ENCODE measurements at places on chromosomes 7 and 10.

DNA sequence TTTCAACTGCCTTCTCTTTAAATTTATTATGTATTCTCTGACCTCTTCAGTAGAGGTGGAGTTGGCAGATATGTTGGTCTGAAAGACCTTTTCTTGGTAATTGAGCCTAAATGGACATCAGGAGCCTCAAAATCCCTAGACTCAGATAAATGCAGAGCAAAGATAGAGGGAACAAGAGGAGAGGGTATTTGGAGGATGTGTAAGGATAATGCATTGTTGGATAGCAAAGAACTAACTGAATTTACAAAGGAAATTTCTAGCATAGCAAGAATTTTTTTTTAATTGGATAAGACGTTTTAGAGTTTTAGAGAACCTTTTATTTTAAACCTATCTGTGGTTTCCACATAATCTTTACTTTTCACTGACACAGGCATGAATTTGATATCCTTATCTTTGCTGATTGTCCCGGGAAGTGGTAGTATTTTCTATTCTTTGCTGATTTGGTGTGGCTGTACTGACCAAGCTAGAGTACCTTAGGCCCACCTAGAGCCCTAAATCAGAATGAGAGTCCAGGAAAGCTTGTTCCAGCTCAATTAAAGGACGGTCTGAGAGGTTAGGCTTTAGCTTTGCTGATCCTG, 91.3 kb downstream of the NRF1 start:
- no peak for DNase-seq

GRCh38 chr7:47897831-47898230, 50.4 kb downstream of the PKD1L1 start:
- no peak for DNase-seq

DNA sequence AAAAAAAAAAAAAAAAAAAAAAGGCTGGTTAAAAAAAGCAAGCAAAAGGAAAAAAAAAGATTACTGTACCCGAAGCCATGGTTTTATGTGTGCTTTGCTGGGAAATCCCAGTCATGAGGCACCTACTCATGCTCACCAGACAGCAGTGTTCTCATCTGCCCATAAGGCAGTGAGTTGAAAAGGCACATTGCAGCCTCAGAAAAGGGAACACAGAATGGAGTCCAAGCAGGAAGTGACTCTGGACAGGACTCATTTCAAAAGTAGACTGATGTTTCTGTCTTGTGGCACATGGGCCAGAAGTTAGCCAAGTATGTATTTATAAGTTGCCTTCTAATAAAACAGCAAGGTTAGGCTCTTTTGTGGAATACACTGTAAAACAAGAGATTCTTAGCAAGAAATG, 40.2 kb downstream of the PDSS1 start:
- peak; percentile 5 for DNase-seq

DNA sequence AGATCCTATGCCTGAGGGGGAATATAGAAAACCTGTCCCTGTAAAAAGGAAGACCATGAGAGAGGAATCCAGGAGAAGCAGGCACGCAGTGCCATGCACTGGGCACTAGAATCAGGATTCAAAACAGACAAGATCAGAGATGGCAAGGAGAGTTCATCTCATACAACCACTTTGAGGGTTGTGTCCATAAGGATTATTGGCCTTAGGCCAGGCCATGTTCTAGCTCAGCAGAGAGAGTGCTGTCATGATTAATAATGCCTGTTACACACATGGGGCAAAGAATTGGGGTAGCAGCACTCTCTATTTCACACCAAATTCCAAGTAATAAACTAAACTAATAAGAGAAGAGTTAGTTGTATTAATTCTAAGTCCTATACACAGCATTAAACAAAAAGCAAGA, 29.1 kb downstream of the EZH2 start:
- DNase-seq: no peak

DNA sequence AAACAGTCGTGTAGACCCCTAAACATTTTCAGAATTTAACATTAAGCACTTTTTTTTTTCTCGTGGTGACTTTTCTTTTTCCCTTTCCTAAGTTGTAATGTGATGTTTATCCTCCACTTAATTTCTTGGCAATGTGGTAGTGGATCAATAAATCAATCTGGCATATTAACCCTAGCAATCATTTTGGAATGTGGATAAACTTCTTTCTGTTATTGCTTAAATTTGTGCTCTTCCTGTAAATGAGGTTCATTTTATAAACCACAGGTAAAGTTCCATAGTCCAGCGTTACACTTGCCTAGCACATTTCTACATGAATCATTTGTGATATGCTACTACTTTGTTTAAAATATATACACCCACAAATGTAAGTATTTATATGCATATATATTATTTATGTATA, 247.4 kb upstream of the ETV1 start:
- DNase-seq: no peak

GRCh38 chr10:1939016-1939415, 201.7 kb upstream of the ADARB2 start:
- peak; percentile 84 for DNase-seq

- DNase-seq: no peak
Measured at GRCh38 chr7:24966802-24967201, 13.2 kb downstream of the OSBPL3 start.

DNA sequence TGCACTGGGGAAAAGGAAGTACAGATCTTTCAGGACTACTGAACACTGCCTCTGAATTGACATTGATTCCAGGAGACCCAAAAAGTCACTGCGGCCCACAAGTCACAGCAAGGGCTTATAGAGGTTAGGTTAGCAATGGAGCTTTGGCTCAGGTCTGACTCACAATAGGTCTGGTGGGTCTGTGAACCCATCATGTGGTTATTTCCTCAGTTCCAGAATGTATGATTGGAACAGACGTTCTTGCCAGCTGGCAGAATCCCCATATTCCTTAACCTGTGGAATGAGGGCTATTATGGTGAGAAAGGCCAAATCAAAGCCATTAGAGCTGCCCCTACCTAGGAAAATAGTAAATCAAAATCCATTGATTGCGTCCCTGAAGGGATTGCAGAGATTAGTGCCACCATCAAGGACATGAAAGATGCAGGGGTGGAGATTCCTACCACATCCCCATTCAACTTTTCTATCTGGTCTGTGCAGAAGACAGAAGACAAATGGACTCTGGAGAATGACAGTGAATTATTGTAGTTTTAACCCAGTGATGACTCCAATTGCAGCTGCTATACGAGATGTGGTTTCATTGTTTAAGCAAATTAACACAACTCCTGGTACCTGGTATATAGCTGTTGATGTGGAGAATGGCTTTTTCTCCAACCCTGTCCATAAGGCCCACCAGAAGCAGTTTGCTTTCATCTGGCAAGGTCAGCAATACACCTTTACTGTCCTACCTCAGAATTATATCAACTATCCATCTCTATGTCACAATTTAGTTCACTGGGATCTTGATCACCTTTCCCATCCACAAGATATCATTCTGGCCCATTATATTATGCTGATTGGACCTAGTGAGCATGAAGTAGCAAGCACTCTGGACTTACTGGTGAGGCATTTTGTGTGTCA, 44.5 kb upstream of the PIK3CG start:
- DNase-seq: no peak

- DNase-seq: peak; percentile 4
Measured at GRCh38 chr10:89702121-89702480, 711 bp downstream of the KIF20B start.

- DNase-seq: no peak
Measured at GRCh38 chr10:48725708-48726107, 41.0 kb downstream of the WDFY4 start.

- peak; percentile 54 for DNase-seq
Measured at GRCh38 chr7:97027427-97028234, 3.0 kb upstream of the DLX5 start.

GRCh38 chr10:45461034-45461433, 87.0 kb downstream of the ALOX5 start:
- DNase-seq: no peak

DNA sequence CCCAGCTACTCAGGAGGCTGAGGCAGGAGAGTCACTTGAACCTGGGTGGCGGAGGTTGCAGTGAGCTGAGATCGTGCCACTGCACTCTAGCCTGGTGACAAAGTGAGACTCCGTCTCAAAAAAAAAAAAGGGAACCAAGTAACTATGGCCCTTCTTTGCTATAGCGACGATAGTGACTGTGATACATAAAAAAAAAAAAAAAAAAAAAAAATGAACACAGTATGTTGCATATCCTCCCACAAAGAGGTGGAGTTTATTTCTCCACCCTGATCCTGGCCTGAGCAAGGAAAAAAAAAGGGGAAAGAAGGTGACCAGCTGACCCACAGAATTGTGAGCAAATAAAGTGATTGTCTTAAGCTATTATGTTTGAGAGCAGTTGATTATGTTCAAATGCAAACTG, 42.3 kb upstream of the STEAP1B start:
- no peak for DNase-seq

DNA sequence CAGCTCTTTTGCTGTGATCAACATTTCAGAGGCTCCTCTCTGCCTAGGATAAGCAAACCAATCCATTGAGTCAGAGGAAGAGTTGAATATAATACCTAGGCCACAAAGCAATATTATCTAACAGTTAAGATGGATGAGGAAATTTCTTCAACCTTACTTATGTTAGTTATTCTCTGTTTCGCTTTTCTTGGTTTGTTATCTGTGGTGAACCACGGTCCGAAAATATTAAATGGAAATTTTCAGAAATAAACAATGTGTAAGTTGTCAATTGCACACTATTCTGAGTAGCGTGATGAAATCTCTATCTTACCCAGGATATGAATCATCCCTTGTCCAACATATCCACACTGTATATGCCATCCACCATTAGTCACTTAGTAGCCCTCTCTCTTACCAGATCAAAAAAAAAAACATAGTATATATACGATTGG, 1.5 kb upstream of the HTR7 start:
- no peak for DNase-seq

DNA sequence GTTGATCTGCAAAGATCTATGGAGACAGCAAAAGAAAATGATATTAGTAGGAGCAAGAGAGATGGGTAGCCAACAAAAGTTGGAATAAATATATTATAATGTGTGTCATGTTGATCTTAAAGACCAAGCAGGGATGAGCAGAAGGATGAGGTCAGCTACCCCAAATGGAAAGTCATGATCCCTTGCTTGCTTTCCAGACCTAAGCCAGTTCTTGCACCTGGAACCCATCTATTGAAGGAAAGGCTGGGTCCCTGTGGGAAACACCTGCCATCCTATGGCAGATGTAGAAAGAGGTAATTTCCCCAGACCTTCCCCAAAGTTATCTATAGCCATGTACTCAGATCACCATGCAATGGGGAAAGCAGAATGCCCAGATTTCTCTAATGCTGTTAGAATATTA, 52.5 kb downstream of the LYZL2 start:
- DNase-seq: no peak

GRCh38 chr10:14953424-14954000, 384 bp downstream of the DCLRE1C start:
- DNase-seq: no peak

GRCh38 chr7:30321882-30322192, 37.4 kb downstream of the ZNRF2 start:
- no peak for DNase-seq

GRCh38 chr7:96173781-96174180, 148.1 kb downstream of the SLC25A13 start:
- no peak for DNase-seq

- DNase-seq: no peak
Measured at GRCh38 chr7:129110258-129110981, 34.1 kb upstream of the TSPAN33 start.

DNA sequence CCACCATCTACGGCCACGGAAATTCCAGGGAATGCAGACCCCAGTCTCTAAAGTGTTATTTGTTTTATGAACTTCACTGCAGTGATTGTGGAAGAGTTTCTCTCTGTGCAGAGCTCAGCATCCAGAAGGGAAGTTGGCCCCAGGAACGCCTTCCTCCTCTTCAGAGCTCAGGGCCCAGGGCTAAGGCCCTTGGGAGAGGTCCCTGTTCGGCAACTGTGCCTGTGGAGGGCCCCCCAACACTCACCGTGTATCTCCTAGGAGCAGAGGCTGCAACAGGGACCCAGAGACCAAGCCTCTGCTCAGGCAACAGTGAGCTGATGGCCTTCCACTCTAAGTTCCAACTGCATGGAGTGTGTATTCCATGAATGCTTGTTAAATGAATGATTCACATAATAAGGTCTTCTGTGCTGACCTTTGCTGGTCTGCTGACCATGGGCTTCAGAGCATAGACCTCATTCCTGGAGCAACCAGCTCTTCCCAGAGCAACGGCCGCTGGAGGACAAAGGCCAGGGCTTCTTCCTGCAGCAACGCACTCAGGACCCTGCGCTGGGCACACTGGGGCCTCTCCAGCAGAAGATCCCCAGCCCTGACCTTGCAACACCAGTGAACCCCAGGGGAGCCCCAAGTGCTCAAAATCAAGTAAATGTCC, 7.7 kb downstream of the DIP2C start:
- no peak for DNase-seq

DNA sequence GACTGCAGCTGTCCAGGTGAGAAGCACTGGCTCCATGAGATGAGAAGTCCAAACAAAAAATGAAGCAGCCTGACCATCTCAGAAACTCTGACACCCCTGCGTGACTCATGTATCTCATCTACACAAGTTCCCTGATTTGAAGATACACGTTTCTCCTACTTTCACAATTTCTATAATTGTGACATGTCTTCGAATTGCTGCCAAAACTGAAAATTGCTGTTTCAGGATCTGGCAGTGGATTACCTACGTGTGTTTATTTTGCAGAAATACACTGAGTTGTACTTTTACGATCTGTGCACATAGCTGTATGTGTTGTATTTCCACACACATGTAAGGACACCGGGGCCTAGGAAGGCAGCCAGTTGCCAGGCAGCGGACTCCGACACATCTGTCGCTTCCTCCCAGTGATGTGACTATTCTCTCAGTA, 53.2 kb downstream of the LARP4B start:
- DNase-seq: no peak

DNA sequence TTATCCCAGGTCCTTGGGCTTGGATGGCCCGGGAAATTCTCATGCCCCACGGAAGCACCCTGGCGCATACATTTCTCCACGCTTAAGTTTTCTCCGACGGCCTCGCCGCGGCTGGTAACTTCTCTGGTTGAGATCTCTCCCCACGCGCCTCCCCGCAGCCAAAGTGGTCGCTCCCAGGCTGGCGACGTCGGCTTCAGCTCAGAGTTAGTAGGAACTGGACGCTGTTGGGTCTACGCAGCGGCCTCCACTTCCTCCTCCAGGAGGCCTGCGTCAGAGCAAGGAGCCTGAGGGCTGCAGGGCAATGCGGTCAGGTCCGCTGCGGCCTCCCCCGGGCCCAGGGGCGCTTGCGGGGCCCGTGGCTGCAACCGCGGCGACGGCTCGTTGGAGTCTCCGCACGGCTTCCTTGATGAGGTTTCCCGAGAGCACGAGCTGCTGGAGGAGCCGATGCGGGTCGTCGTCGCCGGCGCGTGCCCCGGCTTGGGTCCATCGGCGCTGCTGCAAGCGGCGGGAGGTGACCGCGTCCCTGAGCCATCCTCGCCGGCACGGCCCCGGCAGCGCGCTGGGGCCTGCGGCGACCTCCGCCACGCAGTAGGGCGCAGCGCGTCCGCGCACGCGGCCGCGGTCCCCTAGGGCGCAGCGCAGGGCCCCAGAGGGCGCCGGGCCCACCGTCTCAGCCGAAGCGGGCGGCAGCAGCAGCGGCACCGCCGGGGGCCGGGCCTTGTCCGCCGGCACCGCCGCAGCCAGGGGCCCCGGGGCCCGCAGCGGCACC, 744 bp downstream of the FRAT2 start:
- no peak for DNase-seq

All from activated CD4-positive, alpha-beta T cell treated with anti-CD3 and anti-CD28 coated beads, Interleukin-2, amount 50 U/mL, for 4 hours (primary cell).